ENCODE measurements at places on chromosomes 7 and 10.

DNA sequence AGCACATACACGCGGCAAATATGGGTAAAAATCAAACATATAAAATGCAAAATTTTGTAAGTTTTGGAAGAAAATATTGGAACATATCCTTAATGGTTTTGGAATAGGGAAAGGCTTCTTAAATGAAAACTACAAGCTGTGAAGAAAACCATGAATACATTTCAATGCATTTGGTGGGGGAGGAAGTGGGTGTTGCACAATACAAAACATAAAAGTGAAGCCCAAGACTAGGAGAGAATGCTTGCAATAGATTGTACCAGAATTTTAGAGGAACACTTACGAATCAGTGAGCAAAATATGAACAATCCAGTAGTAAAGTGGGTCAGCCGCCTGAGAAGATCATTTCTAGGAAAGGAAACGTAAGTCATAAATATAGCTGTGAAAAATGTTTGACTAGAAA lies 322.6 kb upstream of the MKI67 start:
- no peak for DNase-seq

DNA sequence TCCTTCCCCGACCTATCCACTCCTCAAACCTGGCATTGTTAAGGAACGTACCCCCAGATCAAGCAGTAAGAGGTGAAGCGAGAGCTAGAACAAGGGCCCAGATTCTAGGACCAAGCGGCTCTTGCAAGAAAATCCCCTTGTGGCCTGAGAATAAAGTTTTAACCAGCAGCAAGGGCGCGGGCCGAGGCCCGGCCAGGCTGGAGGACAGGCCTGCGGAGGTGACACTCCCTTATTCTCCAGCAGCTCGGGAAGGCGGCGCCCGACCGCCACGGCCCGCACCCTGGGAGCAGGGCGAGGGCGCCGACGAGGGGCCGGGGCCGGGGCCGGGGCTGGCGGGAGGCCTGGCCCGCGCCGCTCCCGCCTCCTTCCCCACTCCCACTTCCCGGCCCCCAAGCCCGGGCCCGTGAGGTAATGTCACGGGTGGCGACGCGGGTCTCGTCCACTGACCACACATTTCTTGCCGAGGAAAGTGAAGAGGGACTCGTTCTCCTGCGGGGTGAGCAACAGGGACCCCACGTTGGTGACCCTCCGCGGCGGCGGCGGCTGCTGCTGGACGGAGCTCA lies 551 bp downstream of the WASL start:
- DNase-seq, result peak; percentile 2

GRCh38 chr10:128304271-128304670 lies 178.0 kb upstream of the MKI67 start:
- DNase-seq, result no peak

GRCh38 chr7:156027821-156028220 lies 215.6 kb upstream of the SHH start:
- no peak for DNase-seq

DNA sequence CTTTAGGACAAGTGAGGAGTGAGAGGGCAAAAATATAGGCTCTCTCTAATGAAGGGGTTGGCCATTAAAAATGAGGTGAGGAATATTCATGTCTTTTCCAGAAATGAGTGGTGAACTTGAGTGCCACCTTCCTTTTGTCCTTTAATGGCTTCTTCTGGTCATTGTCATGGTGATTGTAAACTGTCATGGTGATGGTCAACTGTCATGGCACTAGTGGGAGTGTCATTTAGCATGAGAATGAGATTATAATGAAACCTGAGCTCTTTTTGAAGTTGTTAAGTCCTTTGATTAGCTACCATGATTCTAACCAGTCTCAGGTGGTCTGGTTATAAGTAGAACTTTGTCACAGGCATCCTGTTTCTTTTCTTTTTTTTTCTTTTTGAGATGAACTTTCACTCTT lies 524.4 kb downstream of the NEBL start:
- DNase-seq, result no peak

DNA sequence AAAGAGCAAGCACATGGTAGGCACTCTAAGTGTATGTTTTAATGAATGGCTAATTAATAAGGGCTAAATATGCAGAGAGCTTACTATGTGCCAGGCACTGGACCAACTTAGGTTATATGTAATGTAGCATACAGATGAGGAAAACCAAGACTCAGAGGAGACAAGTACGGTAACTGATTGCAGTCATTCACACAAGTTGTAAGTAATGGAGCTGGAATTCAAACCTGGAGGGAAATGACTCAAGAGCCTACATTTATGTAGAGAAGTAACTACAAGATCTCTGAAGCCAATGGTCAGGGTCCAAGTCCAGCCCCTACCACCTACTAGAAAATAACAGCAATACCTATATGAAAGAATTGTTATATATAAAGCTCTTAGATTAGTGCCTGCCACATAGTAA lies 97.3 kb upstream of the KCNIP2 start:
- no peak for DNase-seq

DNA sequence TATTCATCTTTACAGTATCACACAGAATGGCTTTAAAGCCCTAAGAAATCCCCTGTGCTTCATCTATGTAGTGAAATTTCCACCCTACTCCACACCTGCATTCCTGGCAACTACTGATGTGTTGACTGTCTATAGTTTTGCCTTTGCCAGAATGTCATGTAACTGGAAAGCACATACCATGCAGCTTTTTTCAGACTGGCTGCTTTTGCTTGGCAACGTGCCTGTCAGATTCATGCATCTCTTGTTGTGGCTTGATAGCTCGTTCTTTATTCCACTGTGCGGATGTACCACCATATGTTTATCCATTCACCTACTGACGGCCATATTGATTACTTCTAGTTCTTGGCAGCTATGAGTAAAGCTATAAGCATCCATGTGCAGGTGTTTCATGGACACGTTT lies 30.6 kb downstream of the RBM17 start:
- no peak for DNase-seq

GRCh38 chr7:132446666-132447278 lies 129.5 kb downstream of the PLXNA4 start:
- DNase-seq, result no peak

DNA sequence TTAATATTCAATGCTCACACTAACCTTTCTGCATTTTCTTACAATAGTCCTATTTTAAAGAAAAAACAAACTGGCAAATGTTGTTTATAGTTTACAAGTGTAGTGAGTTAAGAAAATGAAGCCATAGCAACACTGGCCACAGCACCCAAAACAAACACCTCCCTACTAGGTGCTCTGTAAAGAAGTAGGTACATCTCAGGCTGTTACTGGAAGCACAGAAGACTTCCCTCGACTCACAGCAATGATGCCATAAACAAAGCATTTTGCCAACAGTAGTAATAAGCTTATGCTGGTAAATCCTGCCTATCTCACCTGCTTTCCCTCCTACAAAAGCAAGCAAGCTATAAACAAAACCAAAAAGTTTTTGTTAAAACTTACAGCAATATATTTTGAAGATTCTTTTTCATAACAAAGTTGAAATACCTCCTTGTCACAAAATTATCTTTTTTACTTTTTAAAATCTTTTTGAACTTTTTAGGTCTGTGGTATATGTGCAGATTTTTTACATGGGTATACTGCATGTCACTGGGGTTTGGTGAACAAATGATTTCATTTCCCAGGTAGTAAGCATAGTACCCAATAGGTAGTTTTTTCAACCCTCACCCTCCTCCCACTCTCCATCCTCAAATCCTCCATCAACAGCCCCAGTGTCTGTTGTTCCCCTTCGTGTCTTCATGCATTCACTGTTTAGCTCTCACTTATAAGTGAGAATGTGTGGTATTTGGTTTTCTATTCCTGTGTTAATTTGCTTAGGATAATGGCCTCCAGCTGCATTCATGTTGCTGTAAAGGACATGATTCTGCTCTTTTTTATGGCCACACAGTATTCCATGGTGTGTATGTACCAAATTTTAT lies 28.4 kb downstream of the COA1 start:
- DNase-seq, result no peak

- no peak for DNase-seq
These were observed 23.5 kb upstream of the PPP3CB start for GRCh38 chr10:73519336-73519735.

- DNase-seq, result no peak
These were observed 1162.2 kb downstream of the TYW1 start for GRCh38 chr7:68158686-68159295.

DNA sequence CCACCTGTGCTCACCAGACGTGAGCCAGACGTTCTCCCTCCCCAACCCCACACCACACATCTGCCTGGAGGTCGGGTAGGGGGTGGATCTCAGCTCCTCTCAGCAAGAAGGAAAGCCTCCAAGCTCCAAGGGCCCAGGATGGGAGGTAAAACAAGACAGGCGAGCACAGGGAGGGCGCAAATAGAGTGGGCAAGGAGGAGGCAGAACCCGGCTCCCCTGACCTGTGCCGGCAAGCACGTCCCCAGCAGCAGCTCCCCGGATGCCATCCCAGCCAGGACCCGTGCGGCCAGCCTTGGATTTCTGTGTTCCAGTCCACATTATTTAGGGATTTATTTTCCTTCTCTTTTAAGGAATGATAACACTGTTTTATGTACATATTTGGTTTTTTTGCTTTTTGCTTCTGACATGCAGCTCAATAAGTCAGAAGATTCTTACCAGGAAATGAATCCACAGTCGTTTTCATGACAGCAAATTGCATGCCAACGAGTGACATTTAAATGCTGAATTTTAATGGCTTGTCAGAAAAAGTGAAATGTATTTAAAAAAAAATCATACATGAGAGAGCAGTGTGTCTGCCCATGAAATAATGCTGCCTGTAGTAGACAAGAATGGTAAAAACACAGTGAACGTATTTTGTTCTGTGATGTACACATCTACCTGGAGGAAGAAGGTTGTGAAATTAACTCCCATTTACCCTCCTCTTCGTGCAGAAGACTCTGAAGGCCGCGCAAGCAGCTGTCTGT lies 276.5 kb downstream of the PTPRN2 start:
- no peak for DNase-seq

GRCh38 chr7:100212631-100213286 lies 7.0 kb upstream of the PVRIG start:
- DNase-seq, result no peak

- DNase-seq, result no peak
These were observed 997.2 kb upstream of the GHITM start for GRCh38 chr10:83142074-83142563.

DNA sequence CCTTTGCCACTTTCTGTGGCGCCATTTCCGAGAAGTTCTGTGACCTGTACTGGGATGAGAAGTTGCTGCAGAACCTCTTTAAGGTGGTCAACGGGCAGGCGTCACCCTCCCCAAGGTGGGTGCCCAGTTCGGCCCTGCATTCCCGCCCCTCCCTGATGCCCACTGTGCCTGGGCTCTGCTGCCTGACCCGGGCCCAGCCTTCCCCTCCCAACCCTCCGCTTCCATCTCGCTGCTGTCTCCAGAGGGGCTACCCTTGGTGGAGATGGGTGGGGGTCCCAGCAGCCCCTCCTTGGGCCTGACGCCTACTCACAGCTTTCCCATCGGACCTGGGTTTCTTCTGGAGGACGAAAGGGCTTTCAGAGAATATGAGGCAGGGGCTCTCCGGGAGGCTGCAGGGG lies 30.5 kb upstream of the UTF1 start:
- DNase-seq, result no peak

- DNase-seq, result peak; percentile 72
These were observed at the start of gene DNAJB12 for GRCh38 chr10:72354356-72355213. Gene DNAJB12 (minus strand): TSS chr10:72354919. CDS start chr10:72354897, 22 bp downstream.

DNA sequence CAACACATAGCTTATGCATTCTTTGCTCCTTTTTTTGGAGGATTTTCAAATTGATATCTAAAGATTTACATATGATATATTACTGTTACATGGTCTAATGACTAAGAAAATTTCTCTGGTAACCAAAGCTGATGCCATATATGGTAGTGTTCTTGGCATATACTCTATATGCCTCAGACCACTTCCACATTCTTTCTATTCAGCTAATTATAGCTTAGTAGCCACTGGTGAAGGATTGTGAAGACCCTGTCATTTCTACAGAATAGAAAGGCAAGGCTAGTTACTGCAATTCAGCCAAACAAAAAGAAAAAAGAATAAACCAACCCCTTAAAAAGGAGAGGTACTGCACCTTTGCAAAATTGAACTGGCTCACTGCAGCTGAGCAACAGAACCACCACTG lies 3.7 kb downstream of the PURB start:
- no peak for DNase-seq

DNA sequence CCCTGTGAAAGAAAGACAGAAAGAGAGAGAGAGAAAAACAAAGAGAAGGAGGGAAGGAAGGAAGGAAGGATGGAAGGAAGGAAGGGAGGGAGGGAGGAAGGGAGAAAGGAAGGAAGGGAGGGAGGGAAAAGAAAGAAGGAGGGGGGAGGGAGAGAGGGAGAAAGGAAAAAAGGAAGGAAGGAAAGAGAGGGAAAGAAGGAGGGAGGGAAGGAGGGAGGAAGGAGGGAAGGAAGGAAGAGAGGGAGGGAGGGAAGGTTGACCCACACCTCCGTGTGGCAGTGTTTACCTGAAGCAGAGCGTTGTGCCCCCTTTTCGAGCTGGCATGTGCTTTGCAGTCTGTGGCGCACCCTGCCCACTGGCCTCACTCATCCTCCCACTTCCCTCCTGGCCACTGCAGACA lies 12.3 kb upstream of the MPP7 start:
- DNase-seq, result no peak

DNA sequence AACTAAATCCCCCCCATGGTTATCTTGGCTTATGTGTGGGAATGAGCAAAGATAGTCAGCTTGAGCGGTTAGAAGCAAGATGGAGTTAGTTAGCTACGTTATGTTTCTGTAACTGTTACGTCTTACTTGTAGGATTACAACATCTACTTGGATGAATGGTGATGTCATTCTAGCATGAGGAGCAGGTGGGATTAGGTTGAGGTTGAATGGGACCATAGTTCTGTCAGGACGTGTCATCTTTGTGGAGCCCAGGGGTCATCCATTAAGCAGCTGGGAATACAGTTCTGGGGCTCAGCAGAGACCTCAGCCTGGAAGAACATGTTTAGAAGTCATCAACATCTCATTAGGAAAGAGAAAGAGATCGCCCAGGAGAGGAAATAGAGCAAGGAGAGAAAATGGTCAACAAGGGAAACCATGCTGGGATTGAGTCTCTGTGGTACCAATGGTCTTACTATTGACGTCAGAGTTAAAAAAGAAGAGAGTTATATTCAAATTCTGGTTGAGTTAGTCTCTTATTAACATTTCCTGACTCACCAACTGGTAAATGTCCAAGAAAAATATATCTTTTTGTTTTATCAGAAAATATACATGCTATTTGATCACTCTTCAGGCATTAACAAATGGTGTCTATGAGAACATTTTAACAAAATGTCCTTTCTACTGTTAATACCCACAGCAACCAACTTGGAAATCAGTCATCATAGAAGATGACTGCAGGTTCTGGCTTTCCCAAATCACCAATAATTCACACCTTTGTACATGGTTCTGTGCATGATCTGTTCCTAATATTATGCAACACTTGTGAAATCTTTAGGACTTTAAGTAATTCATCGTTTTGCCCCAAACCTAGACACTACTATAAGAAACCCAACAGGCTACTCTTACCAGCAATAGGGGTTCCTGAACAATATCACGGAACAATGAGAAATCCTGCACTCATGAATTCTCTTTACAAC lies 96.9 kb downstream of the KIAA1217 start:
- DNase-seq, result no peak

DNA sequence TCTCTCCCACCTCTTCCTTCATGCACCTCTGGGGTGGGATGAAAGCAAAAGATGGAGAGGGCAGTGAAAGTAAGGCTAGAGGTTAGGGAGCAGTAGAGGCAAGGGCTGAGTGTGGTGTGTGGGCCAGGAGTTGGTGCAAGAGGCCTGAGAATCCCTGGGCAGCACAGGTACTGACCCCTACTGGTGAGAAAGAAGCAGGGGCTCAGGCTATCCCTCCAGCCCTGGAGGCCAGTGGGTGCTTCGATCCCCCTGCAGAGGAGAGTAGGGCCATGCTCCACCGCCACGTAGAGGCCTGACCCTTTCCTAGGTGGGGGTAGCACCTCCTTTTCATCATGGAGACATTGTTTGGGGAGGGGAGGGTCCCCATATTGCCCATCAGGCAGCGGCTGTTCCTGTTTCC lies 9.8 kb downstream of the CDHR1 start:
- no peak for DNase-seq
